Stimulated activated effector memory CD8-positive, alpha-beta T cell treated with anti-CD3 and anti-CD28 coated beads, Interleukin-12 subunit alpha, Interleukin-12 subunit beta, amount 100 ng/mL, for 72 hours (primary cell): ENCODE measurements at places on chromosomes 11 and 22.

GRCh38 chr11:114130115-114130576 is 70.6 kb downstream of the ZBTB16 start:
- DNase-seq: no peak

GRCh38 chr11:61480994-61481335 is 27.6 kb upstream of the LRRC10B start:
- DNase-seq: no peak

DNA sequence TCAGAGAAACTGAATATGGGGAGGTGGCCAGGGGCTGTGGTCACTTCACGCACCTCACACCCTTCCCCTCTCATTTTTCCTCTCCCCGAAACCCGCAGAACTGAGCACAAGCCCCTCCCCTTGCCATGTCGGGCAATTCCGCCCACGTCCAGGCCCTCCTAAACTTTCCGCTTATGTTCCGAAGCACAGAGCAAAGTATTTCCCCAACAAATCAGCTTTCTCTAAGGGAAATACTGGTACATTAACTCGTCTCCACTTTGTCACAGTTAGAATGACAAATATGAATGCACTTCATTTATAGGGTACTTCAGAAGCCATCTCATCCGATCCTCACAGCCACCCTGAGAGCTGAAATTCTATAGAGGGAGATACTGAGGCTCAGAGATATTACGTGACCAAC is 94.7 kb upstream of the TMEM45B start:
- no peak for DNase-seq

DNA sequence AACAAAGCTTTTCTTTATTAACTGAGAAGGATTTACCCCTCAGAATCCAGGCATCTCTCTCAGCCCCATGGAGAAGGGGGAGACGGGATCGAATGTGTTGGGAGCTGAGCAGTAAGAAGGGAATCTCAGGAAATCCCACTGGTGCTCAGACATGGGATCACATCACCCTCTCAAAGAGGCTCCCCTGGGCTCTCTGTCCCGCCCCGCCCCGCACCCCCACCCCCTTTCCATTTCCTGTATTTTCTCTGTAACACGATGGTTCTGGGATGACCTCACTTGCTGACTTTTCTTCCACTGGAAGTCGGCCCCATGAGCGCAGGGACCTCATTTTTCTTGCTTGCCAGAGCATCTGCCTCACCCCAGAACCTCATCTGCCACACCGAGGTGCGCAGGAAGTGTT is 100.0 kb downstream of the RPS6KA4 start:
- DNase-seq: no peak

- no peak for DNase-seq
Observed at GRCh38 chr22:29947410-29948384, 64.7 kb downstream of the MTMR3 start.

- no peak for DNase-seq
Observed at GRCh38 chr11:127268932-127269331, 268.4 kb upstream of the KIRREL3 start.

- peak; percentile 96 for DNase-seq
Observed at GRCh38 chr11:45339729-45340519, 53.8 kb upstream of the SYT13 start.

DNA sequence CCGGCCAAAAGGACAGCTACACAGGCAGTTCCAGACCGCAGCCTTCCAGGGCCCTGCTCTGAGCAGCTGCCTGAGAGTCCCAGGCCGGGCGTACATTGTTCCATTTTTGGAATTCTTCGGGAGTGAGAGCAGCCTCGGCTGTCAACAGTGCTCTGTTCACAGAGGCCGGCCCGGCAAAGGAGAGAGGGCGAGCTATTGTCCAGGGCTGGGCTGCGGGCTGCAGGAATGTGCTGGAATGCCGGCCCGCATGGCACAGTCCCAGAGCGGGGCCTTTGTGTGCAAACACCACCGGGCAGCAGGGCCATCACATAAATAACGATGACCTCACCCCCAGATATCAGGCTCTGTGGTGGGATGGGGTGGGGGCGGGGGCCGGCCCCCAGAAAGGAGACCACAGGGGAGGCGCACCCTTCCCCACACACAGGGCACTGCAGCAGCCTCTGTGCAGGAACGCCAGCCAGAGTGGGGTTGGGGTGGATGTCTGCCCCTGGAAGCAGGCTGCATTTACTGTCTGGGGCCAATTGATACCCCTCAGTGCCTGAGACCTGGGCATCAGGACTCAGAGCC is 15.8 kb downstream of the LINC01488 start:
- DNase-seq: no peak

GRCh38 chr22:46526244-46526839 is 11.1 kb downstream of the CELSR1 start:
- DNase-seq: no peak

GRCh38 chr11:67640021-67640757 is 626 bp upstream of the TBX10 start:
- DNase-seq: no peak

DNA sequence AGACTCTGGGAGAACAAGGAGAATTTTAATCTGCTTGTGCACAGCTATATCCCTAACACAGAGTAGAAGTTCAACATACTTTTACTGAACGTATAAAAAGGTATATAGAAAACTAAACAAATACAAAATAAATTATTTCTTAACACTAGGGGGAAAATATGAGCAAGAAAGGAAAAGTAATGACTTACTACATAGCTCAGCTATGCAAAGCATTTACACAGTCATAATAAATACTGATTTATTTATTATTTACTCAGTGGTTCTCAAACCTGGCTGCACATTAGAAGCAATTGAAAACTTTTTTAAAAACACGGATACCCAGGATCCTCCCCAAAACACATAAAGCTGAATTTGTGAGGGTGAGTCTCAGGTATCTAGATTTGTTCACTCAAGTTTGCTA is 182.5 kb downstream of the TTC28 start:
- DNase-seq: no peak

DNA sequence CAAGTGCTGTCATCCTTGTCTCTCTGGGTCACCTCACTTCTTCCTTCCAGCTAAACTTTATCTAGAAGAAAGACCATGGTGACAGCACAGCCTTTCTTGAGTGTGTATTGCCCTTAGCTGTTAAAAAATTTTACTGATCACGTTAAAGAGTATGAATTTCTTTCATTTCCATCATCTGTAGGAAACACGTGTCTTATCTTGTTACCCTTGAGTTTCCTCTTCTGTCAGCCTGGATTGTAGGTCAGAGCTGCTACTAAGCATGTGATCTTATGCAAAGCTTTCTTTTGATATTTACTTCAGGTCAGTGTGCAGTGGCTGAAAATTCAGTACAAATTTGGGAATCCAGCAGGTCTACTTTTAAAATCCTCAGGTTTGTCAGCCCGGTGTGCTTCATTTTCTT is 512.2 kb upstream of the ARHGAP42 start:
- DNase-seq: no peak

DNA sequence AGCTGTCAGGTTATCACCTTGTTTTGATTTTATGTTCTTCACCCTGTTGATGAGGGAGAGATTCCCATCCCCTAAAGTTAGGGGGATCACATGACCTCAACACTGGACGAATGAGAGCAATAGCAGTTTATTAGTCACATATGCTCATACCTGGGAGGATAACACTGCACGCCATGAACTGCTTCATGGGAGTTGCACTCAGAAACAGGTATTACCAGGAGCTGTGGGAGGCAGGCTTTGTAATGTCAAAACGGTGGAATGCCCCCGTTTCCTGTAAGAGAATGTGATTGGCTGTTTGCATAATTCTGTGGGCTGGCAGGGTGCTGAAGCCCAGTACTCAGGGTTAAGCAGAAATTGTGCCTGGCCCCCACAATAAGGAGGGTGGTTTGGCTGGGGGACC is 3.2 kb upstream of the THY1 start:
- DNase-seq: no peak

GRCh38 chr11:7577291-7578190 is 63.7 kb downstream of the PPFIBP2 start:
- DNase-seq: no peak

GRCh38 chr11:75471176-75471973 is 38.4 kb upstream of the KLHL35 start:
- no peak for DNase-seq

- peak; percentile 72 for DNase-seq
Observed at GRCh38 chr11:118791961-118792569, 1.1 kb upstream of the DDX6 start.

DNA sequence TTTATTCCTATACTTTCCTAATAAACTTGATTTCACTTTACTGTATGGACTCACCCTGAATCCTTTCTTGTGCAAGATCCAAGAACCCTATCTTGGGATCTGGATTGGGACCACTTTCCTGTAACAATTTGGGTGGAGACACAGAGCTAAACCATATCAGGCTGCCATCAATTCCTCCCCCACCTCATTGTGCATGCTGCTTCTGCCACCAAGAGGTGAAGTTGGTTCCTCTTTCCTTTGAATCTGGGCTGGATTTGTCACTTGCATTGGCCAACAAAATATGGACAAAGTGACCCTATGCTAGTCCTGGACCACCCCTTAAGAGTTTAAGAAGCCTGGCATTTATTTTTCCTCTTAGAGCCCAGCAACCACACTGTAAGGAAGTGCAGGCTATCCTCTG is 39.4 kb upstream of the CEP295 start:
- DNase-seq: no peak

DNA sequence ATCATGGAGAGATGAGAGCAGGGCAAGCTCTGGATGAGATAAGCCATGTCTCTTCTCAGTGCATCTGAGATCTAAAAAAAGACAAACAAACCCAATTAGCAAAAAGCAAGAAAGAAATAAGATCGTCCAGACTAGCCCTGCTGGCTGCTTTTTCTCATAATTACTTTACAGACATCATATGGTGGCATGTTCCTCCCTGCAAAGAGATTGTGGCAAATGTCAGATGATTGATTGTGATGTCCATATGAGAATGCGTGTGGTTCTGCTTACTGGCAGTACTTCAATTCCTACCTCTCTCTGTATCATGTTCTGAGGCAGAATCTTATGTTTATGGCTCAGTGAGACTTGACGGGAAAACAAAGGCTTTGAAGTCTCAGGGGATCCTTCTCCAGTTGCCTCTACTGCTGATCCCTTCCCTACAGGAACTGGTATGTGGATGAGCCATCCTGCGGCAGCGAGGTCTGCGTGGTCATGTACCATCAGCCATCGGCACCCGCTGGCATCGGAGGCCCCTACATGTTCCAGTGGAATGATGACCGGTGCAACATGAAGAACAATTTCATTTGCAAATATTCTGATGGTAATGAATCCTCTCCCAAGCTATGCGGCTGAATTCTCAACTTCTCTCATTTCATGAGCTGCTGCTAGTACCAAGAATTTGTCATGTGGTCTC is 8.8 kb downstream of the LAYN start:
- no peak for DNase-seq

DNA sequence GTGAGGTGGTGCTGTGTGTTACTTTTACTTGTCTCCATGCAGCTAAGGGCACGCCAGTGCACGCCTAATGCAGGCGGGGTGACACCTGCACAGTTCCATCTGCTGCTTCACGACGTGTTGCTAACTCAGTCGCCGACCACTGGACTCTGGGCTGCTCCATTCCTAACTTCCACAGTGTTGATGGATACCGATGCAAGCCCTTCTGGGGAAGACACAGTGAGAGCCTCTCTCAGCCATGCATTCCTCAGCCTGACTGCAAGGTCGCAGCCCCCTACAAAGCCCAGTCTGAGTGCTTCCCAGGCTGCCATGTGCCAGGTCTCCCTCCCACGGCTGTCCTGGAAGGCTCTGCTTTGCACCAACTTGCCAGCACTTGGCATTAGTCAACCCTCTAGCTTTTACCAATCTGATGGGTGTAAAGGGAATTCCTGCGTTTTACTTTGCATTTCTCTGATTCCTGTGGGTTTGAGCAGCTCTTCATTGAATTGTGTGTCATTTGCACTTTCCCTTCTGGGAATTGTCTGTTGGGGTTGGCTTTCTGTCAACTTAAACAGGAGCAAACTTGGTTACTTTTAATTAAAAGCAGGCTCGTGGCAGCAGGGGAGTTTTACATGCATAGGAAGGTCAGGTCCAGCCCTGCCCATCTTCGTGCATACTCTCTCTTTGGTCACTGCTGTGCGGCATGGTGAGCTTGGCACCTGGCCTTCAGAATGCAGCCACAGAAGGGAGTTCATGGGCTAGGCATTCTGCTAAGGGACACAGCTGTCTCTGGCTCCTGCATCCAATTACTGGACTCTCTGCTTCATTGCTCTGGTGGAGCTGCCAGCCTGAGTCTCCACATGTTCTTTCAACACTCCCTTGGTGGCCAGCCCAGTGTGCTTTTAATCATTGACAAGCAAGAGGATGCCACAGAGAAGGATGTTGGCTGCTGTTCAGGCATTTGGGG is 34.6 kb upstream of the SHANK2 start:
- DNase-seq: no peak

GRCh38 chr11:10441091-10441490 is 14.0 kb upstream of the AMPD3 start:
- no peak for DNase-seq

DNA sequence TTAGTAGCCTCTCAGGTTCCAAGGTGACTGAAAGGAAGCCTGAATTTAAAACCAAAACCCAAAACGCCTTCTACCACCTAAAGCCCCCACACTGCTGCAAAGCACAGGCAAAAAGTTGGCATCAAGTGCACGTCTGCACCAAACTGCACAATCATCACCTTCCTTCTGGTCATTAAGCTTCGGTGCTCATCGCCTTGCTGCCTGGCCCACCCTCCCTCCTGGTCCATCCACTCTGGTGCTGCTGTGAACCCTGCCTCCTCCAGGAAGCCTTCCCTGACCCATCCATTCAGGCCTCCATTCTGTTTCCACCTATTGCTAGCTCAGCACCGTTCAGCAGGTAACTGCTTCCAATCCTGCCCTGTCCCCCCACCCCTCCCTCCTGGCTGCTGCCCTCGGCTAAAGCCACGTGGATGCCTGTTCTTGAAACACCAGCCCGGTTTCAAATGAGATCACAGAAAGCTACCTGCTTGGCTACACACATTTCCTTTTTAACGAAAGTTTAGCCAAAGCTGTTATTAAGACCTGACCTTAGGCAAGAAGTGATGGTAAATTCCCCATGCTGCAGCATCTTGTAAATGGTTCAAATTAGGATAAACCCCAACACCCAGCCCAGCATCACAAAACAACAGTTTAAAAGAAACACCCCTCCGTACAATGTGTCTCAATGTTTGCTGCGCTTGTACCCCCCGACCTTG is 53.8 kb upstream of the CD5 start:
- no peak for DNase-seq

DNA sequence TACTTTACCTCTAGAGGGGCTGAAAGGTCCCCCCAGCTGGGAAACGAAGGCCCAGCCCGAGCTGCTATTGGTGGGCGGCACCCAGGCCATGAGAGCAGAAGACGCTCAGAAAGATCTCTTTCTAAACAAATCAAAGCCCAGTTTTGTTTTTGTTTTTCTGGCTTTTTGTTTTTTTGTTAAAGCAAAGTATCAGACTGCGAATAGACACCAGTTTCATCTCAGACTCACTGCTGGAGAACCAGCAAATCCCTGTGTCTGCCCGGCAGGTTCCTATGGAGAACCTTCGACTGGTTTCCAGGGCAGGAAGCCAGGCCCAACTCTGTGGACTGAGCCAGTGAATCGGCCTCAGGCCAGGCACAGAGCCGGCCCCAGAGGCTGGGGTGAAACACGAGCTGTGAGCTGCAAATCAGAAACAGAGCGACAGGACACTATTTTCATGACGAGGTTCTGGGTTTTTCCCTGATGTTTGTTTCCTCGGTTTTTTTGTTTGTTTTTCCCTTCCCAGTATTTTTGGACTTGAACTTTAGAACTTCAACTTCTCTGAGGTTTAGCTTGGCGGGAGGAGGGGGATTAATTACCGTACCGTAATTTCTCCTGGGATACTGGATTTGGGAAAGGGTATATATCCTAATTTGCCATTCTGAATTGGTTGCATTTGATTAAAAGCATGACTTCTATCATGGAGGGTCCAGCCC is 16.0 kb upstream of the B4GALNT4 start:
- DNase-seq: no peak

GRCh38 chr11:1317993-1318392 is 8.6 kb upstream of the TOLLIP start:
- DNase-seq: no peak
